ENCODE measurements at places on chromosomes 11 and 22.
A peak's percentile ranks its signal among the peaks of the same experiment; 100 is the strongest.

- DNase-seq: peak; percentile 90
These were observed 12.1 kb downstream of the HPS4 start for GRCh38 chr22:26471522-26471921.

DNA sequence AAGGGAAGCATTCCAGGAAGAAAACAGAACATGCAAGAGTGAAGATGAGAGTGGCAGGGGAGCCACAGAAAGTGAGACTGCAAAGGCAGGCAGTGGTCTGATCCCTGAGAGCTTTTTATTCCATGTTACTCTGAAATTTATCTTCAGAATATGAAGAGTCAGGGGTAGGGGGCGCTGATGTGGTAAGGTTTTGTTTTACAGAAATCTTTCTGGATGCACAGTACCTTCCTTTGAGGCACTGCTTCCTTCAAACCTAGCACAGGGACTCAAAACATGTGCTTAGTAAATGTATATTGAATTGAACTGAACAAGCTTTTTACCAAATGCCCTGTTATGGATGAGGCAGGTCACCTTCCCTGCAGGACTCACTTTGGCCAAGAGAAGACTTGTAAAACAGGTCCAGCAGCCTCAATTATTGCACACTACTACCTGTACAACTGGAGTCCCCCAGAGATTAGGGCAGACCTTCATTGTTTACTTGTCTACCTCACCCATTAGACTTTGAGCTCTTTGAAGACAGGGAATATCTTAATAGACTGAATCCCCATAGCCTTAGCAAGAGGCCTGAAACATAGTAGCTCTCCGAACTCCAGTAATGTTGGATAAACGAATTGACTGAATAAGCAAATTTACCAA lies 2.2 kb downstream of the PAK1 start:
- no peak for DNase-seq

DNA sequence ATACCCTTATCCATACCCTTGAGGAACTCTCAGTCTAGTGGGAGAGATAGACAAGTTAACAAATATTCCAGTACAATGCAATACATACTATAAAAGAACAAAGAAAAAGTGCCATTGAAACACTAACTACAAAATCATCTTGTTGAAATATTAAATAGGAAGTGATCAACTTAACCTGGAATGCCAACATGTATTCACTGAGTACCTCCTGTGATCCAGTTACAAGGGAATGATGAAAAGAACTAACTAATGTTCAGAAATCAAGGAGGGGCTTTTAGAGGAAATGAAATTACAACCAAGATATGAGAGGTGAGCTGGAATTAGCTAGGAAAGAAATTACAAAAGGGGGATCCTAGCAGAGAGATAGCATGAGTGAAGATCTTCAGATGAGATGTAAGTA lies 6.2 kb upstream of the FIBIN start:
- DNase-seq: no peak

- peak; percentile 31 for DNase-seq
These were observed 27.0 kb downstream of the SGSM3 start for GRCh38 chr22:40397396-40397795.

GRCh38 chr11:104668797-104669463 lies 229.3 kb downstream of the CASP12 start:
- peak; percentile 87 for DNase-seq

GRCh38 chr22:37860796-37861421 lies 11.7 kb downstream of the EIF3L start:
- DNase-seq: no peak

- peak; percentile 48 for DNase-seq
These were observed 26.2 kb downstream of the SBF2 start for GRCh38 chr11:10267821-10268220.

GRCh38 chr11:109401545-109401944 lies 20.4 kb upstream of the C11orf87 start:
- no peak for DNase-seq

- no peak for DNase-seq
These were observed 34.4 kb downstream of the TMEM225 start for GRCh38 chr11:123851110-123851509.

DNA sequence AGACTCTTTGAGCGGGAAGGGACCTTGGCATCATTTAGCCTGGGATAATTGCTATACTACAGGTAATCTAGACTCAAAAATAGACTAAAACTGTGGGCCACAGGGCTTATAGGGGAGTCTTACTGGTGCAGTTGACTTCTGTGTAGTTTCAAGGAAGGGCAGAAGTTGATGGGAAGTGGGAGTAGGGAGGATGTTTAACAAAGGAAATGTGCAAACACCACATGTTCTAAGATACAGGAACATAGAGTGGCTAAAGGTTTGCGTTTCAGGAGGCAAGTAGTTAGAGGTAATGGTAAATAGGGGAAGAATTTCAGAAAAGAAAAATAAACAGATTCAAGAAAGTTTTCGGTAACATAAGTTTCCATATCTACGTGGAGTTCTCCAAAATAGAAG lies 14.4 kb upstream of the SORL1 start:
- DNase-seq: no peak

DNA sequence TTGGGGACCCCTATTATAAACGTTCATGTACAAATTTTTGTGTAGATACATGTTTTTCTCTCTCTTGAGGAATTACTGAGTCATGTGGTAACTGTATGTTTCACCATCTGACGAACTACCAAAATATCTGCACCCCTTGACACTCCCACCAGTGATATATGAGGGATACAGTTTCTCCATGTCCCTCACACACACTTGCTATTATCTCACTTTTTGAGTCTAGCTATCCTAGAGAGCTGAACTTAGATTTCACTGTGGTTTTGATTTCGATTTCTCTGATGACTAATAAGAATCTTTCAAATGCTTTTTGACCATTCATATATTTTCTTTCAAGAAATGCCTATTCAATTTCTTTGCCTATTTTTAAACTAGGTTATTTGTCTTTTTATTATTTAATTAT lies 200.2 kb downstream of the PGR start:
- peak; percentile 68 for DNase-seq

DNA sequence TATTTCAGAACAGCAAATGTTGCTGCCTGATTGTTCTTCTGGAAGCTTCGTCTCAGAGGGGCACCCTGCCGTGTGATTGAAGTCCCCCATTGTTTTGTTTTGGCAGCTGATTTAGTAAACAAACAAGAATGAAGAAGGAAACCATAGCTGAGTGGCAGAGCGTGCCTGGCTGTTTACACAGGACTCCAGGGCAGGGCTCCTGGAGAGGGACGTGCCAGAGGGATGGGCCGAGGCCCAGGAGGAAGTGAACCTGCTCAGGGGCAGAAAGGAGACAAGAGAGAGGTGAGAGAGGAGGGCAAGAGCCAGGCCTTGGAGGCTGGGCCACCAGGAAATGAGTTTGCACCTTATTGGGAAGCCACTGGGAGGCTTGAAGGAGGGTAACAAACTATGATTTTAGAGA lies 85.5 kb upstream of the B3GAT1 start:
- no peak for DNase-seq

- no peak for DNase-seq
These were observed 39.1 kb downstream of the MYO7A start for GRCh38 chr11:77167111-77167626.

GRCh38 chr11:61193596-61193995 lies 9.7 kb upstream of the PGA3 start:
- no peak for DNase-seq

- DNase-seq: no peak
These were observed 7.7 kb upstream of the MRGPRD start for GRCh38 chr11:68988491-68988890.

- DNase-seq: no peak
These were observed 58.9 kb downstream of the LINC01488 start for GRCh38 chr11:69540118-69541000.

DNA sequence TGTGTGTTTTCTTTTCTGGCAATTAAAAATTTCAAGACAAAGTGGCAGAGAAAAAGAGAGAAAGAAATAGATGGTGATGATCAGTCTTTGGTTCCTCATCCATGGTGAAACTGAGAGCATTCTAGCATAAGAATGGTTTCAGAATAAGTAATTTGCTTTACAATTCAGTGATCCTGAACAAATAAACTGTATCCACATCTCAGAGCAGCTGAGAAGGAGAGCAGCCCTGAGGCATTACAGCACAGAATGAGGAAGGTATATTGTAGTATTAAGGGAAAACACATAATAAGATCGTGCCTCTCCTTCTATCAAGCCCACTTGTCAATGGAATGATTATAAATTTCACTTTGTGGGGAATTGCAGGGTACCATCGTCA lies 17.4 kb downstream of the LUZP2 start:
- no peak for DNase-seq

- peak; percentile 32 for DNase-seq
These were observed 8.1 kb downstream of the EHD1 start for GRCh38 chr11:64870176-64870892.

- no peak for DNase-seq
These were observed 209.5 kb upstream of the E2F8 start for GRCh38 chr11:19450282-19450681.

DNA sequence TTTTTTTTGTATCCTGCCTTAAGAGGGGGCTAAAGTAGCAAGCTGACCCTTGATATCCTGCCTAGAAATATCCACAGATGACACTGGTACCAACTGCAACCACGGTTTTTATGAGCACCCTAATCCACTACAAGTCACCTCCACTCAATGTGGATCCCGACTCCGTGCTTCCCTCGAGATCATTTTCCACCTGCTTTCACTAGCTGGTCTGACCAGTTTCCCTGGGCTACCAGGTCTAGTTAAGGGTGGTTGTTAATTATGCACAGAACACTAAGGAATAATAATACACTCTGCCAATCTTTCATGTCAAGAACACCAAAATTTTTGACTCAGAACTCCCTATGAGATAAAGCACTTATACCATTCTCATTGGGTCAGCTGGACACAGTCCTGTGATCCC lies 82.3 kb downstream of the ABTB2 start:
- no peak for DNase-seq

DNA sequence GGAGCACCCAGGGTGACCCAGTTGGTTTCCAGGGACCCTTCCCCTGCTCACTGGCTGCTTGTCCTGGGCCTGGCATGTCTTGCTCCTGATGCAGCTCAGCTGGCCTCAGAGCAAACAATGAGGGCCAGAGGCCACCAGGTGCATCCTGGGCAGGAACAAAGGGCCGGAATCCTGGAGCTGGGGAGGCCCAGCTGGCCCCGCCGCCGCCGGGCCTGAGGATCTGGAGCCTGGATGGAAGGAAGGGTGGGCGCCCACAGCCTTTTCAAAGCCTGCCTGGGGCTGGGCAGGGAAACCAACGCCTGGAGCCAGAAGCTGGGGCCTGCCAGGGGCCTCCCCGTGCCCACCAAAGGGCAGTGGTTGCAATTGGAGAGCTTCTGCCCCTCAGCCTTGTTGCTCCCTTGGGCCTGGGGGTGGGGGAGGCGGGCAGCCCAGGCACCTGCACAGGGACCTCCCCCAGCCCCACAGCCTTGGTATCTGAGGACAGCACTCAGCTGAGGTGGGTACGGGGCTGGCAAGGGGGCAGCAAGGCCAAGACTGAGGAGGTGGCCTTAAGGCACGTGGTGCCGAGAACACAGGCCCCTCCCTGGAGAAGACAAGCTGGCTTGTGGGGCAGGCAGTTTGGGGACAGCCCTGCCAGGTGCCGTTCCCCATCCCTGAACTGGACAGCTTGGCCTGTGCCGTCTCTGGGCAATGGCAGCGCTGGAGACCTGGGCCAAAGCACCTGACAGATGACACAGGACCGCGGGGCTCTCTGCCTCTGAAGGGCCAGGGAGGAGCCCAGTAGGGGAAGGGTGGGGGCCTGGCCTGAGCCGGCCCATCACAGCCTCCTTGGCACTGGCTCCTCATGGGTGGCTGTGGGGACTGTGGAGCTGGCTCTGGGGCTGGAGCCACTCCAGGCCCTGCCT lies 7.1 kb upstream of the ADORA2A start:
- no peak for DNase-seq
